ENCODE measurements at places on chromosomes 3 and 15.
A peak's percentile ranks its signal among the peaks of the same experiment; 100 is the strongest.

DNA sequence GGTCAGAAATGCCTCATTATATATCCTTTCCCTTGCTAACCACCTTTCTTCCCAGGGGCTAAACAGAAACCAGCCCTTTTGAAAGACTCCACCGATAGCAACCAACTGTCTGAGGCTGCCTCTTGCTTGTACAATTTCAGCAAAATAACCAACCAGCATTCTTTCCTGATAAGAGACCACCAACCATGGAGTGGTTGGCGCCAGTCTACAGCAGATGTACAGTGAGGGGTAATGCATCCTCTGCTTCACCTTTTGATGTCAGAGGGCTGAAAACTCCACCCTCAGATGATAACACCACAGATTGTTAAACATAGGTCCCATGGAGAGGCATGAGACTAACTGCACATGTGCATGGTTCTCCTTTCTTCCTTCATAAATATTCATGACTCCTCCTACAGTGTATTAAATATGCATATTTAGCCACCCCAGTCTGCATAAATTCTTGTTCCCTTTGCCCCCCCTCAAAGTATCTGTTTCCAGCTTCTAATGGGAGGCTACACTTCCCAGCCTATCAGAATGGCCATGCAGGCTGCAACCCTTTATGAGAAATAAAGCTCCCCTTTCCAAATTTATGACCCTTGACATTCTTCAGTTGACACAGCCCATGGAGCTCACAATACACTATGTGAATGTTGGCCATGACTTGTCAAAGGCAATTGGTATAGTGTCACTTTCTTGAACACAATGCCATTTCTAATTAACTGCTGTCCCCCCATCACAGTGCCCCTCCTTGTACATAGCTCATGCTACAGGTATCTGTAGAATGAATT lies 48.3 kb downstream of the GABRB3 start:
- no peak for DNase-seq

GRCh38 chr15:46296797-46297196 lies 662.0 kb downstream of the SQOR start:
- no peak for DNase-seq

DNA sequence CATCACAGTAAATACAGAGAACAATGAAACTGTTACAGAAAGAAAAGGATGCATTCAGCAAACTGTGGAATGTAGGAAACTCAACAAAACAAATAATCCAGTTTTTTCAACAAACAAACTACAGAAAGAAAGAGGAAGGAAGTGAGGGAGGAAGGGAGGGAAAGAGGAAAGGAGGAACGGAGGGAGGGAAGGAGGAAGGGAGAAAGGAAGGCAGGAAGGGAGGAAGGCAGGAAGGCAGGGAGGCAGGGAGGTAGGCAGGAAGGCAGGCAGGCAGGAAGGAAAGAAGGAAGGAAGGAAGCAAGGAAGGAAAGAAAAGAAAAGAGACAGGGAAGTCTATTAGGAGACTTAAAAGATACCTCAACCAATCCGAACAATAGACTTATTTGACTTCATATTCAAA lies 135.7 kb downstream of the EFHB start:
- no peak for DNase-seq

- no peak for DNase-seq
These were observed 10.9 kb downstream of the APH1B start for GRCh38 chr15:63288342-63288741.

- peak; percentile 11 for DNase-seq
These were observed 55.5 kb downstream of the BSN start for GRCh38 chr3:49609815-49610214.

DNA sequence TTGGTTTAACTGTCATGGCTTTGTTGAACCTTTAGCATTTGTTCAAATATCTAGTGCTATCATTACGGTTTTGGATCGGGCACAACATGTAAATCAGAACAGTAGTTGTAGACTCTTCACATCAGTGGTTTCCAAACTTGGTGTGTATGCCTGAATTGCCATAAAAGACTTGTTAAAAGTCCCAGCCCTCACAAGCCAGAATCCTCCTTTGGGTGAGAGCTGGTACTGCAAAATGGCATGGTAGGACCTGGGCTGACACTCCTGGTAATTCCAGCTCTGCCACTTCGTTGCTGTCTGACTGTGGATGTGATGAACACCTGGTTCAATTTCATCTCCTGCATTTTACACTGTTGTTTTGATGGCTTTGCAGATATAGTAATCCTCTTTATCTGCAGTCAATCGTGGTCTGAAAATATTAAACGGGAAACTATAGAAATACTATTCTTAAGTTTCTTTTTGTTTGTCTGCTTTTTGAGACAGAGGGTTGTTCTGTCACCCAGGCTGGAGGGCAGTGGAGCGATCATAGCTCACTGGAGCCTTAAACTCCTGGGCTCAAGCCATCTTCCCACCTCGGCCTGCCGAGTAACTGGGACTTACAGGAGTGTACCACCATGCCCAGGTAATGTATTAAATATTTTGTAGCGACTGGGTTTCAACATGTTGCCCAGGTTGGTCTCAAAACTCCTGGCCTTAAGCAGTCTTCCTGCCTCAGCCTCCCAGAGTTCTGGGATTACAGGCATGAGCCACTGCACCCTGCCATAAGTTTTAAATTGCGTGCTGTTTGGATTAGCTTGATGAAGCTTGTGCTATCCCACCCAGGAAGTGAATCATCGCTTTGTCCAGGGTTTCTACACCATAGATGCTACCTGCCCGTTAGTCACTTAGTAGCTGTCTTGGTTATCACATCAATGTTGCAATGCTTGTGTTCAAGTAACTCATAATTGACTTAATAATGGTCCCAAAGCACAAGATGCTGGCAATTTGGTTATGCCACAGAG lies 61.6 kb downstream of the RAB7A start:
- DNase-seq = no peak

DNA sequence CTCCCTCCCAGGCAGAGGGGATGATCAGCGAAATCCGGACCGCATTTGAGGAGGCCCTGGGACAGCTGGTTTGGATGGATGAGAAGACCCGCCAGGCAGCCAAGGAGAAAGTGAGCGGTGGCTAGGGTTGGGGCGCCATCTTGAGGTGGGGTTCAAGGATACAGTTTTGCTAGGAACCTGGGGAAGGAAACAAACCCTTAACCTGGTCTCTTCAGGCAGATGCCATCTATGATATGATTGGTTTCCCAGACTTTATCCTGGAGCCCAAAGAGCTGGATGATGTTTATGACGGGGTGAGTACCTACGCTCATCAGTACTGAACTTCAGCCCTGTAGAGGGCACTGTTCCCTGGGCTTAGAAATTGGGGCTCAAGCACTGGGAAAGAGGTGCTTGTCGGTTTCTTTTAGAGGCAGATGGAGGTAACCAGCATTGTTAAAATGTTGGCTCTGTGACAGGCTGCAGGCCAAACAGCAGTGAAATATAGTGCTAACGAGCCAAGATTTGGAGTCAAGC lies 9.6 kb upstream of the PSMD2 start:
- peak; percentile 18 for DNase-seq

GRCh38 chr3:126126811-126127431 lies 43.0 kb upstream of the SLC41A3 start:
- DNase-seq = no peak

- no peak for DNase-seq
These were observed 51.5 kb upstream of the CFAP20DC start for GRCh38 chr3:59101231-59101736.

- DNase-seq = no peak
These were observed 6.8 kb downstream of the LTK start for GRCh38 chr15:41506796-41507341.

- no peak for DNase-seq
These were observed 9.8 kb downstream of the CLCN2 start for GRCh38 chr3:184351511-184352148.

DNA sequence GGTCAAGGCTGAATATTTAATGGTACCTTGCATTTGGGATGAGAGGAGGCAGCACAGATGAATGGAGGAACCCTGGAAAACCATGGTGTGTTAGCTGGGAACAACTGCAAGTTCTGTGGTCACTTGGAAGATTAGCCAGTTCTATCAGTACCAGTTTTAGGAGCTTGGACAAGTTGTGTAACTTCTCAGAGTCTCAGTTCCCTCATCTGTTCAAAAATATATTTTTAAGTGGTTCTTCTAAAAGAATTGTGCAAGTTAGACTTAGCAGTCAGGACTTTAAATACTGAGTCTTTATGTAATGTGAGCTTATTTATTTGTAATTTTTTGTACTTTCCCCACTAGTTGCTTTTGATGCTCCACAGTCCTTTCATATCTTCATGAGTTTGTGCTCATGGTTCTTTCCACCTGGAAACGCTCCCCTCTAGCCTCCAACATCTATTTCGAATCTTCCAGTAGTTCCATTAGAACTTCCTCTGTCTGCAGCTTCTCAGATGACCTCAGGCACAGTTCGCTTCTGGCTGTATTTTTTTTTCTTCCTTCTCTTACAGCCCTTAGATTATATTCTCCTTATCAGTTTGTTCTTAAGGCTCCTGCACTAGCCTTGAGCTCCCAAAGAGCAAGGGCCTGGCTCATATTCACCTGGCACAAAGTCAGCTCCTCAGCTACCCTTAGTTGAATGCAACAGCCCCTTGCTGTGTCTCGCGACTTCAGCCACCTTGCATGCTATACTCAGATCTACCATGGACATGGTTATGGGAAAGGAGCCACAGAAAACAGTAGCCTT lies 27.1 kb downstream of the ITPR1 start:
- no peak for DNase-seq

- DNase-seq = no peak
These were observed 285.1 kb downstream of the LPP start for GRCh38 chr3:188439080-188439479.

DNA sequence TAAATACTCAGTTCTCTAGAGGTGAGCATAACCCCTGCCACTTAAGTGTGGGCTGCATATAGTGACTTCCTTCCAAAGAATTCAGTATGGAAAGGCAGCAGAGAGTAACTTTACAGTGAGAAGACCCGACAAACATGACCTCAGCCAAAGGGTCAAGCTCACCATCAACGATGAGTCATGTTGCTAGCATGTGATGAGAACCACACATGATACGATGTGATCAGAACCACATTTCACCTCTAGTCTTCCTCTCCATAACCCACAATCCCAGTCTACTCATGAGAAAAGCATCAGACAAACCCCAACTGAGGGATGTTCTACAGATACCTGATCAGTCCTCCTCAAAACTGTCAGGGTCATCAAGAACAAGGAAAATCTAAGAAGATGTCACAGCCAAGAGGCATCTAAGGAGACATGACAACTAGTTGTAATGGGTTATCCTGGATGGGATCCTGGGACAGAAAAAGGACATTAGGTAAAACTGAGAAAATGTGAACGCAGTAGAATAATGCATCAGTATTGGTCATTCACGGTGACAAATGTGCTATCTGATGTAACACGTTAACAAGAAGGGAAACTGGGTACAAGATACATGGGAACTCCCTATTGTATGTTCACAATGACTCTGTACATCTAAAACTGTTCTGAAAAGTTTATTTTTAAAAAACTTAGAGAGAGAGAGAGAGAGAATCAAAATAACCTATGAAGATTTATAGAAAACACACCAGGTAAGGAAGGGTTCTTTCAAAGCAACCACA lies 28.3 kb downstream of the SEC61A1 start:
- no peak for DNase-seq

GRCh38 chr15:69114331-69114928 lies 46.0 kb upstream of the GLCE start:
- DNase-seq = no peak

DNA sequence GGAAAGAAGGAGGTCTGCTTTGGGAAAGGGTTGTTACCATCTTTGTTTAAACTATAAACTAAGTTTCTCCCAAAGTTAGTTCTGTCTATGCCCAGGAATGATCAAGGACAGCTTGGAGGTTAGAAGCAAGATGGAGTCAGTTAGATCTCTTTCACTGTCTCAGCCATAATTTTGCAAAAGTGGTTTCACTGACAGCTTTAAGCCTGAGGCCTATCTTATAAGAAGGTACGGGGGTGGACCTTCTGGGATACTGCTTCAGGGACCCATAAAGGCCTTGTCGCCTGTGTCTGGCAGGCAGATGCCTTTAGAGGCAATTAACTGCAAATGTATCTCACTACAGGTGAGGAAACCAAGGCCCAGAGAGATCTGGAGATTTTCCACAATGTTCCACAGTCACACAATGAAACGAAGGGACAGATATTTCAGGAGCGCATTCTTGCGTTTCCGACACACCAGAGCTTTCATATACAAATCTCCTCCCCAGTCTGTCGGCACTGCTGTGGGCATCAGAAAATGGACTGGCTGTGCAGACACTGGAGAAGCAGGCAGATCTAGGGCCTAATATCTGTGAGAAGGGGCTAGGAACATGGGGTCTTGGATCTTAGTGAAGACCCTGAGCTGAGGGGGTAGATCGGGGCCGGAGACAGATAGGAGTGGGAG lies 169.5 kb upstream of the SMAD3 start:
- DNase-seq = no peak

DNA sequence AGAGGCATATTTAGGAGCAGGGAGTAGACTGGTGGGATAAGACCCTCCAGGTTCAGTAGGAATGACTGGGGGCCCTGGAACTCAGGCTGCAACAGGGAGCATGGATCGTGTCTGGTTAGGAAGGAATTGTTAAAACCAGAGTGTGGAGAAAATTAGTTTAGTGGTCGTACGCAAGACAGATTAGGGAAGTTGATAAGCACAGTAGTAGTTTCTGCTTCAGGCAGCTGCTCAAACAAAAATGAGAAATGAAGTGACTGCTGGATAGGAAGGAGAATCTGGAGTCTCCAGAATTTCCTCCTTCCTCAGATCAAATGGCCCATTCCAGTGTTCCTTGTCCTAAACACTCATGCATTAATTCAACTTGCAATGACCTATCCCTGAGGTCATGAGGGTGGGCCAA lies 11.2 kb downstream of the MYD88 start:
- DNase-seq = no peak

DNA sequence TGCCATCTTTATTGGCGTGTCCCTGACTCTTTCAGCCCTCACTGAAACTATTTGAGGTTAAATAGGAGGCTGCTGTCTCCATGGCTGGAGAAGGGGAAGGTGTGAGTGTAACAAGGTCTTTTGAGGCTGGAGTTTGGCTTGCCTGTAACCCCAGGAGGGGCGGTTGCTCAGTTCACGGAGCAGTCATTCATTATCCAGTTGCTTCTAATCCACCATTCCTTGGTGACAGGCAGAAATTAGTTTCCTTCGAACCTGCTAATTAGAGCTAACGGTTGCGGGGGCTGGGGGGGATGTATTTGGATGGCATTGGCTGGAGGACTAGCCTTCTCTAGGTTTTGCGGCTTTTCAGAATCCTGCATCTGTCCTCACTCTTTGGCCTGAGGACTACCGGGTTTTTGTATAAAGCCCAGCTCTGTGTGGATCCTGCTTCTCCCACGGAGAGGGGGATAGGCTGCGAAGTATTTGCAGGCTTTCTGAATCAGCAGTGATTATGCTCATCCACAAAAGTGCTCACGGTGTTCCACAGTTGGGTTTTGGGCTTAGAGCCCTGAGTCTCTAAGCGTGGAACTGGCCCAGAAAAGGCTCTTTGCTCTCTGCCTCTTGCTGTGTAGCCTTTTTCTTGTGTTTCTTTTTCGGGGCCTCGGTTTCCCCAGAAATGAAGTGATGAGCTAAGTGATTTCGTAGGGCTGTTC lies 18.6 kb downstream of the FGD5 start:
- DNase-seq = no peak

DNA sequence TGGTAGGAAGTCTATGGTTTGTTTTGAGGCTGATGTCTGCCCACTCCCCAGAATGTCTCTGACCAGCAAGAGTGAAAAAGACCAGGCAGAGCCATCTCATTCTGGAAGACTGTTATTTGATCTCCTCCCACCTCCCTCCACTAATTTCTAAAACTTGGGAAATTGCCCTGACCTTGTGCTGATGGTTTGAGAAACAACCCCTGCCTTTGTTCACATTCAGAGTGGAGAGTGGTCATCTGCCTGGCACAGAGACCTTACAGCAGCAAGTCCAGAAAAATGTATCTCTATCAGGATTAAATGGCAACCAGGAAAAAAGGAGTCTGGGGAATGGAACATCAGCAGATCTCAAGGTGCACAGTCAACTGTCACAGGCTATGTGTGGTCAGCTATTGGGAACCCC lies 25.7 kb downstream of the SPATA12 start:
- DNase-seq = peak; percentile 35
